ENCODE measurements at places on chromosomes 3 and 15. TPM values are rescaled to one million over a fixed set of nuclear protein-coding genes. Genes with fewer than 3 reads are reported as not detected.

Gene C3orf22
- total RNA-seq: not detected

Gene UACA
- total RNA-seq: 1.5 TPM

DNA sequence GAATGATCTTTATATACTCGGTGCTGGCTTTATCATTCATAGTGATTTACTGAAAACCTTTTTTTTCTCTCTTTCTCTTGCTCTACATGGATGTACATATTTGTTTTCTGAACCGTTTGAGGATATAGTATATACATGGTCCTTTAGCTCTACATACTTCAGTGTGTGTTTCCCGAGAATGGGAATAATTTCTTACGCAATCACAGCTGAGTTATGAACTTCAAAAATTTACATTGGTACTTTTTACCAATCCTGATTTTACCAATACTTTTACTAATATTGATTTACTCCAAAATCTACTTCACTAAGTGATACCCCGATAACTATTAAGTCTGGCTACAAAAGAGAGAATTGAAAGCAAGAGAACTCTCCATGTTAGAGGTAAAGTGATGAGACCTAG lies 294.3 kb upstream of the ICE2 start:
- no peak for DNase-seq

DNA sequence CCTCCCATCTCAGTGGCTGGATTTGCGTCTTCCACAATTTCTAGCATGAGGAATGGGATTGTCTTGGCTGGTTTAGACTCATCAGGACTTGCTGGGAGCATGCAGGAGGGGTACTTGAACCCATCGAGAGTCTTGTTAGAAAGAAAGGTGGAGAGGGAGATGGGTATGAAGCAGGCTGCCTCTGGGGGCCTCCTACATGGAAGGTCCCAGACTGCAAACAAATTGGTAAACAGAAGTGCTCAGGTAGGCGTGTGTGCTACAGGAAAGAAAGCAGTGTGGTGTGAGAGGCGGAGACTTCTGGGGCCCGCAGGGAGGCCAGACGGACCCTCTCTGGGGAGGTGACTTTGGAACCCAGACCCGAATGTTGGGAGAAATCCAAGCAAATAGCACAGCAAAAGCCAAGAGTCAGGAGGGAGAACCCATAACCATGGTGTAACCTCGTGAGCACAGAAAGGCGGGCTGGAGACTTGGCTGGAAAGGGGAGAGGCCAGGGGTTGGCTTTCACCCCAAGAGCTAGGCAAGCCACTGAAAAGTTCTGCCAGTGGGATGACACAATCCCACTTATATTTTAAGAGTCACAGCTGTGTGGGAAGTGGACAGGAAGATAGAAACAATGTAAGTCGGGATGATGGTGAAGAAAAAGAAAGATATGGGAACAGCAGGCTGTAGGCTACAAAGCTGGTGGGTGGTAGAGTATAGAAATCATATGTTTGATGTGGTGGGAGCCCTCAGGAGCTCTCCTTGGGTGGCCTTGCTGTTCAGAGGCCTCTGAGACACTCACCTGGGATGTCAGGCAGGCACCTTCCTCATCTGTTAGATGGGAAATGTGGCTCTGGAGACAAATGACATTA lies 130.1 kb upstream of the PRR20G start:
- DNase-seq: no peak

DNA sequence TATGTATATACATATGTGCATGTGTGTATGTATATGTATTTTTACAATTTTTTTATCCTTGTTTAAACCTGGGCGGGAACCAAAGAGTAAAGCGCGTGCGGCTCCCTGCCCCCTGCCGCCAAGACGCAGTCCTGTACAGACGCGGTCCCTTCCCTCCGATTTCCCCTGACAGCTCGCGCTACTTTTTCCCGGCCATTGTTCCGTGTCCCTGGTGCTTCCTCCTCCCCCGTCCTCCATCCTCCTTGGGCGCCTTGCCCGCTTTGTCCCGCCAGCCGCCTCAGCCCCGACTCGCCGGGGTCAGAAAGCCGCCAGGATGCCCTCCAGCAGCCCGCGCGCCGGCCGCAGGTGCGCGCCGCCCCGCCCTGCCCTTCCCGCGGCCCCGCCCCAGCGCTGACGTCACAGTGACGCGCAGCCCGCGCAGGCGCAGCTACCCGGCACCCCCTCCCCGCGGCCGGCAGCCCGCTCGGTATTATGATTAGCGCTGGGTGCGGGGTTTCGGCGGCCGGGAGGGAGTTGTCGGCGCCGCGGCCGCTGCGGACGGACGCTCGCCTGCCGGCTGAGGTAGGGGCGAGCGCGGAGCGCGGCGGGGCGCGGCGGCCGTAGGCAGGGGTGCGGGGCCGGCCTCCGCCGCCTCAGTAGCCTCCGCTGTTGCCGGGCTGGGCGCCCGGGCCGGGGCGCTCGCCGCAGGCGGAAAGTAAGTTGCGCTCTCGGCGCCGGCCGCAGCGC lies at the start of gene SNRK:
SNRK (plus strand) TSS at position 426 of the 726 bp plus-strand sequence. CDS start 16,664 bp downstream, outside the sequence.
- DNase-seq: peak; percentile 93

DNA sequence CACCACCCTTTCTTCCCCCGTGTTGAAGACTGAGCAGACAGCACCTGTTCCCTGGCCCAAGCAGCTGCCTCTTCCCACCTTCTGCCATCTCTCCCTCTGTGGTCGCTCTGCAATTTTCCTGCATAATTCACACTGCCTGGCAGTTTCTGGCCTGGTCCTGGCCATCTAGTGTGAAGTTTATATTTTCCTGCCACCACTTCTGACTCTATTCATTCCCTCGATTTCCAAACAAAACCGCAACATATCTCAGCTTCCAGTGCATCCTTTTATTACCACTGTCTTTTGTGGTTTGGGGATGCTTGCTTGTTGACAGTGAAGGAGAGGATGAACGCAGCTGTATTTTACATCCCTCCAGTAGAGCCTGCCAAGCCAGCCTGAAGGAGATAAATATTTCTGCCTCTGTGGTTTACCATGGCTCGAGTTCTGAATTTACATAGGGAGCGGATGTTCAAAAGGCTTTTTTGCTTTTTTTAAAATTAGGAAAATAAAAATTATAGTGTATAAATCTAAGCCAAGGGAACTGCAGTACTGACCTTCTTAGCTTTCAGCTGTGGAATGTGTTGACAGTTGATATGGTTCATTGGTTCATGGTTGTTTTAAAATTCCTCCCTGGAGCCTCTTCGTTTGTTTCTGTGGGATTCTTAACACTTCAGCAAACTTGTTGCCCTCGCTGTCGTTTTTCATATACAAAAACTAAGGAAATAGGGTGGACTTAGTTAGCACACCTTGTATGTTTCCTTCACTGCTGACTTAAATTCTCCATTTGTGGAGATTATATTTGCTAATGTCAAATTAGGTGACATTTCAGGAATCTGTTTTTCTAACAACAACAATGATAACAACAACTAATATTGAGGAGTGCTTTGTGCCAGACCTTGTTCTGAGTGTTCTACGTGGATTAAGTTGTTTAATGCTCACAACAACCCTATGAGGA lies 250.5 kb downstream of the ADAMTSL3 start:
- no peak for DNase-seq

Gene MKRN2OS
- not detected for total RNA-seq

DNA sequence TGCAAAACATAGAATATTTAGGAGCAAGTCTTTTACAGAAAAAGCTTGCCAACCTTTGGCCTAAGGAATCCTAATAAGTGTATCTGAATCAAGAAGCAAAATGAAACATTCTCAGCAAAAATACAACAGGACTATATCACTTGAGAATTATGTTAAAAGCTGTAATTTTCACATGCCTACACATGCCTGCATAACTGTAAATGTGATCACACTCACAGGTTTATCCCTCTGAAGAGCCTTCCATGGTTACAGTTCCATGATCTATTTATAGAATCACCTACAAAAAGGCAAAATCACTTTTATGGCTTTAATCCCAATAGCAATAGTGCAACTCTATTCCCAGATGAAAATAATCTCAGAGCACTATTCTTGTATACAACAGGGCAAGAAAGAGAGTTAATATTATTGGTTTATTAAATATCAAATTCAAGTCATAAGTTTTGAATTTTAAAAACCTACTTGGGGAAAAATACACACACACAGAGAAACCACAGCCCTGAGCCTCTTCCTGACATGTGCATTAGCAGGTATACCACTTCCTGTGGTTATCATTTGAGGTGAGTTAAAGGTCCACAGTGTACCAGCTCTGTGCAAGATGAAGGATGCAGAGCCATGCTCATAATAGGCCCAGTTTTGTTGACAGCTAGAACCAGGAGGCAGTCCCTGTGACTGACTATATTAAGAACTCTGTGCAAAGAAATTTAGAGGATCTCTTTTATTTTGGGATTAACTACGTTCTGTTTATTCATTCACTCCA lies 252.5 kb upstream of the TGFBR2 start:
- DNase-seq: peak; percentile 23

Gene MYO5C
- total RNA-seq: 0.53 TPM

Gene ADIPOQ
- total RNA-seq: not detected

- no peak for DNase-seq
Observed at GRCh38 chr3:194296454-194297263, 54.5 kb downstream of the CPN2 start.

GRCh38 chr3:31106912-31107311 lies 212.5 kb upstream of the GADL1 start:
- DNase-seq: no peak

DNA sequence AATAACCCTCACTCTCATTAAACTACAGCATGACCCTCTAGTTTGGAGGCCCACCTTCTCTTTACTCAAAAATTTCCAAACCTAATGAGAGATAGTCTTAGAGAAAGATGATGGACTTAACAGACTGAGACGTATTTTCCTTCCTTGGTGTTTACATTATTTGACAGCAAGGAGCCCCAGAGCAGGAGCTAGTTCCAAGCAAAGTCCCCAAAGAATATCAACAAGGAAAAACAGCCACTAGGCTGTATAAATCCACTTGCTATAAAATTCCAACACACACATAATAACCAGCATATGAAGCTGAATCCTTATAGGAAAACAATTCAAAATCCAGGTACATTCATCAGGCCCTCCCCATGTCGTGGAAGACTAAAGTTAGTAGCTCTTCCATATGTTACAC lies 660.0 kb downstream of the FHIT start:
- no peak for DNase-seq

Gene SOX14
- total RNA-seq: not detected
